ENCODE measurements at places on chromosomes 5 and 9. TPM values are rescaled to one million over a fixed set of nuclear protein-coding genes. Genes with fewer than 3 reads are reported as not detected.

DNA sequence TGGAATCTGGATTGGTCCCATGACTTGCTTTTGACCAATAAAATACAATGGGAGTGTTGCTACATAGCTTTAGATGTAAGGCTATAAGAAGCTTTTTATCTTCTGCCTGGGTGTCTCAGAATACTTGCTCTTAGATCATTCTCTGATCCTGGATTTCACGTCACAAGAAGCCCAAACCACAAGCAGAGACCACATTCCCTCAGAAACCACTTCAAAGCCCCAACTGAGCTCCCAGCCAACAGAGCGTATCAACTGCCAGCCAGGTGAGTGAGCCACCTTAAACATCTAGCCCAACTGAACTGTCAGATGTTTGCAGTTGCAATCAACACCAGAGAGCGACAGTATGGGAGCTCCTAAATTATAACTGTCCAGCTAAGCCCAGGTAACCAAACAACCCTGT, 687.1 kb downstream of the TLE1 start:
- DNase-seq = peak; percentile 38

GRCh38 chr9:127136880-127137639, 14.6 kb upstream of the ANGPTL2 start:
- no peak for DNase-seq

GRCh38 chr9:114156657-114157421, 1.5 kb downstream of the COL27A1 start:
- DNase-seq = no peak

DNA sequence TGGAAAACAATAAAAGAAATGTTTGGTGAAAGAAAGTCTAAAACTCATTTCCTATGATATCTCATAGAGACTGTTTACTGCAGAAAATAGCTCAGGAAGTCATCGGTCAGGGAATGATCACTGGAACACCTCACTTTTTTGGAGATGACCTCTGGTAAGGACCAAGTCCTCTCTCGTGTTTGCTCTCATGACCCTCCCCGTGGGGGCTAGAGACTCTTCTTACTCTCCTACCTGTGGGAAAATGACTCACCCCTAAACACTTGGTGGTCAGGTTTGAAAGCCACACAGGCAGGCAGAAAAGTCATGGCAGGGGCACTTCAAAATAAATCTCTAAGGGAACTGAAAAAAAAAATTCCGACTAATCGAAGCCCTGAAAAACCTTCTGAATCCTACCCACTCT, 48.2 kb downstream of the FAM240B start:
- no peak for DNase-seq

GRCh38 chr5:140312791-140313189, 9.9 kb upstream of the PFDN1 start:
- DNase-seq = no peak

- DNase-seq = no peak
Observed at GRCh38 chr5:1642621-1643061, 118.9 kb upstream of the LPCAT1 start.

DNA sequence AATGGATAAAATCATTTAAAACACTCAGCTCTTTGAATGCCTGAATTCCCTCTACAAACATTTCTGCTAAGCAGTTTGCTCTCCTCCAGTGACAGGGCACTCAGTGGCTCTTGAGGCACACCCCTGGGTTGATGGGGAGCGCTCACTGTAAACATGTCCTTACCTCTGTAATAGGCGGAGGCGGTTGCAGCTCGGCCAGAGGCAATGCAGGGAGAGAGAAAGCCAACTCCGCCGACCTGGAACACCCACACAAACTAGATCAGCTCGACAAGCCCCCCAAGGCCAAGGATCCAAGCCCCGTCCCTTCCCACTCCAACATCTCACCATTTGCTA, 329 bp downstream of the CDC23 start:
- no peak for DNase-seq

DNA sequence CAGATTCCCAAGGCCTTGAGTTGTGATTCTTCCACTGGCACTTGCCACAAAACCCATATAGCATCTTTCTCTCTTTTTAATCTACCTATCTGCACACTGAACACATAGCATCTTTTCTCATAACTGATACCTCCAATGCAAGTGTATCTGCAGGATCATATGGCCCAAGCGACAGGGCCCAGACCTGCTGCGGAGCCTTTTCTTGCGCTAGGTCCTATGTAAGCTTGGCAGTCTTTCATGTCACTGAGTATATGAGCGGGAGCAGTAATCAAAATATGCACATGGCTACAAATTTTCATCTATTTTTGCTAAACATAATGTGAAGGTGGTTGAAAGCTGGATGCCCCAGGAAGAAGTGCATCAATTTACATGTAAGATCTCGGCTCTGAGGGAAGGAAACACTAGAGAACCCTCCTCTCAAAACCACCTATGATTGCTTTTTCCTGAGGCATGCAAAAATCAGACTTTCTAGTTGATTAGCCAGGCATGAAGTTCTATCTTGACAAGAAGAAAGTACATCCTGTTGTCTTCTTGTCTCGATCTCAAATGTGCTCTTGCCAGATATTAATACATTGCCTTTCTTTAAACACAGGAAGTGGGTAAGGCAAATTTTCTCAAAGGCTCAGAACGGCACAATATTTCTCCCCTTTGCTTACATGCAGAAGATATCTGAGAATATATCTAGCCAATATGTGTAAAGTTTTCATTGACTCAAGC, 26.9 kb upstream of the CEMIP2 start:
- no peak for DNase-seq

- no peak for DNase-seq
Observed at GRCh38 chr5:60960591-60960990, 15.6 kb downstream of the NDUFAF2 start.

DNA sequence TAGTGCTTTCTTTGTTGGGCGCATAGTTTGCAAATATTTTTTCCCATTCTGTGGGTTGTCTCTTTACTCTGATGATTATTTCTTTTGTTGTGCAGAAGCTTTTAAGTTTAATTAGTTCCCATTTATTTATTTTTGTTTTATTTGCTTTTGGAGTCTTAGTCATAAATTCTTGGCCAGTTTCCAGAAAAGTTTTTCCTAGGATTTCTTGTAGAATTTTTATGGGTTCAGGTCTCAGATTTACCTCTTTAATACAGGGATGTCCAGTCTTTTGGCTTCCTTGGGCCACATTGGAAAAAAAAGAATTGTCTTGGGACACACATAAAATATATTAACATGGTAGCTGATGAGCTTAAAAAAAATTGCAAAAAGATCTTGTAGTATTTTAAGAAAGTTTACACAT, 122.0 kb downstream of the WDR70 start:
- no peak for DNase-seq

GRCh38 chr5:140548300-140548688, 832 bp downstream of the EIF4EBP3 start:
- DNase-seq = no peak

DNA sequence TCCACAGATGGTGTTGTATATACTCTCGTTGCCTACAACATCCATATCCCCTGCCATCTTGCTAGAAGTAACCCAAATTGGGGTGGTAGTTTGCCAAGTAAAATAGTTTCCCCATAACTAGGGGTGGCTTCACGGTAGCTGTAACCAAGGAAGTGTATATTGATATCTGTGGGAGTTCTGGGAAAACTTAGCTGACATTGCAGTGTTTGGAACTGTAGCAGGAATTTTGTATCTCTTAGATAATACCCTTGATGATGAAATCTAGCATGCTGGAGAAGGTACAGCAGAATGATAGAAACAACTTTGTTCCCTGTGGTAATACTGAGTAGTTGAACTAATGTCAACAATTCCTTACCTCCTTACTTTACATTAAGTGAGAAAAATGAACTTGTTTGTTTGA, 29.8 kb downstream of the FBXL7 start:
- DNase-seq = no peak

GRCh38 chr9:122806661-122807060, 6.7 kb downstream of the OR1K1 start:
- DNase-seq = no peak

GRCh38 chr9:76191493-76191892, 202.7 kb downstream of the RFK start:
- DNase-seq = no peak

GRCh38 chr5:113375480-113376060, 59.2 kb downstream of the TSSK1B start:
- no peak for DNase-seq

DNA sequence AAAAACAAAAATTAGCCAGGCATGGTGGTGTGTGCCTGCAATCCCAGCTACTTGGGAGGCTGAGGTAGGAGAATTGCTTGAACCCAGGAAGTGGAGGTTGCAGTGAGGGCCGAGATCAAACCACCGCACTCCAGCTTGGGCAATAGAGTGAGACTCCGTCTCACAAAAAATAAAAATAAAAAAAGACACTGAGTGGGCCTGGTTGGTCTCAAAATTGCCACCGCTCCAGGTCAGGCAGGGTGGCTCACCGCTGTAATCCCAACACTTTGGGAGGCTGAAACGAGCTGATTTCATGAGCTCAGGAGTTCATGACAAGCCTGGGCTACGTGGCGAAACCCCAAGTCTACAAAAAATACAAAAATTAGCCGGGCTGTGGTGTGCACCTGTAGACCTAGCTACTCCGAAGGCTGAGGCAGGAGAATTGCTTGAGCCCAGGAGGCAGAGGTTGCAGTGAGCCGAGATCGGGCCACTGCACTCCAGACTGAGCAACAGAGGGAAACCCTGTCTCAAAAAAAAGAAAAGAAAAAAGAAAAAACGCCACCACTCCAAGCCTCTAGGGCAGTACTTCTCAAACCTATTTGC, 1.8 kb downstream of the STK10 start:
- DNase-seq = no peak

- peak; percentile 98 for DNase-seq
Observed at GRCh38 chr9:92764988-92765936, 629 bp upstream of the BICD2 start.

DNA sequence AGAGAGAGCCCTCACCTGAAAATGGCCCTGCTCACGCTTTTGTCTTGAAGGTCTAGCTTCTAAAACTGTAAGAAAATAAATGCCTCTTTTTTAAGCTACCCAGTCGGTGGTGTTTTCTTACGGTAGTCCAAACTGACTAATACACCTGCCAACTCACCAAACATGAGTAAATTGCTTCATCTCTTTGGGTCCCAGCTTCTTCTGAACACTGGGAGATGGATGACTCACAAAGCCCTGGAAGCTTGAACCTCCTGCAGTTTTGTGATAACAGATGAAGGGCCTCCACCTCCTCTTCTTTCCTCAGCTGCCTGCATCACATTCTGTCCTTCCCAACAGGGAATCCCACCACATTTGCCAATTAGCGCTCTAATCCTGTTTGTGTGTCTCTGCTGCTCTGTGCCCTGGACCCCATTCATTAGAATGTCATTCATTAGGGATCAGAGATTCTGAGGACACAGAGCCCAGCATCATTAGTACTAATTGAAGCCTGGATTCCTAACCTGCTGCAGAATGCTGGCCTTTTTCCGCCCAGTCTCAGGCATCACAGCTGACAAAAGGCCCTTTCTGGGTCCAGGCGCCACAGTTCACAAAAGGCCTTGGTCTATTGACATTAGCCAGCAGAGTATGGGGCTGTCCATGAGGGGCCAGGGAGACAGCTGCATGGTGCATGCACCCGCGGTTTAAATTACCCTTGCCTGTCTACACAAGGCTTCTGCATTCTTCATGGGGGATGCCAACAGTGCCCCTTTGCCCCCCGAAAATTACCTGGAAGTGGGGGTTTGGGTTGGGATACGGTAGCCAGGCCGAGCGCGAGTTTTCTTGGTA, 349.3 kb downstream of the SEMA5A start:
- DNase-seq = no peak

DNA sequence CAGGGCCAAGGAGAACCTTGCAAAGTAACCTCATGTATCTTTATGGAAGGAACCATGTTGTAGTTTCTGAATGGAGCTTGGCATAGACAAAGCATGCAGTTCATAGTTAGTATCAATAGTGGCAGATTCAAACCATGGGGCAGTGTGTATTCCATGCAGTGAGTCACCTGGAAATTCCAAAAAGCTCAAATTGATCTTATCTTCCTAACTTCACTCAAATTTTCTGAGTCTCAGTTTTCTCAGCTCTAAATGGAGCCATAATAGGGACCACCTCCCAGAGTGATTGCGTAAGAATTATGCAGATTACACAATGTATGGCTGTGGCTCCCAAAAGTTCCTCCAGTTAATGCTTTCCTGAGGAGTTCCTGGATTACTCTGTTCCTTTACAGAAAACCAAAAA, 549.9 kb upstream of the KLF4 start:
- no peak for DNase-seq

DNA sequence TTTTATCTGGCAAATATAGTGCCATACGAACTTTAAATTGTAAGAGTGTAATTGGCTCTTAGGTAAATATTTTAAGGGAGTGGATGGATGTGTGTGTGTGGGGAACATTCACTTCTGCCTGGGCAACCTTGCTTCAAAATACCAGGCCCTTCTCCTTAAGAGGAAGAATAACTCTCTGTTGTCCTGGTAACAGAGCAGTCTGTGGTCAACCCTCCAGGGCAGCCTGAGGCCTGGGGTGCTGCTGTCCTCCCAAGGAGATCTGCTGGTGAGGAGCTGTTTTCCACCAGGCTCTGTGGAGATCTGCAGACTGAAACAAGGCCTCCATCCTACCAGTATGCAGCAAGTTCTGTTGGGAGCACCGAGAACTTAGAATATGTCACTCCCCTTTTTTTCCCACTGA, 325.2 kb downstream of the PSAT1 start:
- DNase-seq = no peak

DNA sequence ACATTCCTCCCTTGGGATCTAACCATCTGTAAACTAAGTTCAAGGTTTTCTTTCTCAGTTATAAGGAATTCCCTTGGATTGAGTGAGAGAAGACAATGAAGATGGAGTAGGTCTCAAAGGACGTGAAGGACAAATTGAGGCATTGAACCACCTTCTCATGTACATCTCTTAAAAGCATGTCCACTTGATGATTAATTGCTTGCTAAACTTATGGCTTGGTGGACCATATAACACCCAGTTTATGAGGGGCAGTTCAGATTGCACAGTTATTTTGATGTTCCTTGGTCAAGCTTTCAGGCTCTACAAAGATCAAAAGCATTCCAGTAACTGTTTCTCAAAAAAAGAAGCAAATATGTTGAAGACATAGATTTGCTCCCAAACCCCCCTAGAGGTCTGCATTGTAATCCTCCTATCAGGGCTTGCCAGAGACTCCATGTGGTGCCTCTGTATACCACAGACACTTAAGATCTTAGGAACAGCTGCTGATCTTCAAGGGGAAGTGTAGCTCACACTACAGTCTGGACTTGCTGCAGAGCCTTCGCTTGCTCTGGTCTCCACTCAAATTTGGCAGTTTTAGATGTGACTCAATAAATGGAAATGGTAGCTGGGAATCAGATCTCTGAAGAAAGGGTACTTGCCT, 56.9 kb upstream of the ALDH1A1 start:
- DNase-seq = no peak

Gene SPINK7
- not detected for total RNA-seq

Gene ANKRD20A1
- 1.9 TPM for total RNA-seq

Gene FOXD4L4
- 0.10 TPM for total RNA-seq

Gene TAL2
- not detected for total RNA-seq

Gene GABRB2
- total RNA-seq = not detected

Gene TRIO
- total RNA-seq = 11.4 TPM

Gene UBE2R2
- 41.0 TPM for total RNA-seq

Gene GRXCR2
- not detected for total RNA-seq

Gene RANBP3L
- total RNA-seq = not detected

Gene HTR1A
- total RNA-seq = not detected

Gene FOXD4L3
- total RNA-seq = not detected

Measured in activated T-helper 1 cell treated with anti-CD3 and anti-CD28 coated beads, Interleukin-12 subunit alpha, Interleukin-12 subunit beta, Interleukin-2, Interleukin-4 antibody, amounts not matched to agents 30 ng/mL and 10 ng/mL and 1 ng/mL, durations not matched to agents 14 hours and 24 hours and 36 hours (primary cell).